DMS153 (cell line): ENCODE measurements at places on chromosomes 2 and 18.

GRCh38 chr2:166180951-166181812, 53.4 kb upstream of the SCN1A start:
- peak; percentile 30 for DNase-seq

- no peak for DNase-seq
These were observed 725 bp downstream of the FIGN start for GRCh38 chr2:163734881-163735684.

GRCh38 chr2:124919296-124919695, 894.2 kb downstream of the CNTNAP5 start:
- no peak for DNase-seq

DNA sequence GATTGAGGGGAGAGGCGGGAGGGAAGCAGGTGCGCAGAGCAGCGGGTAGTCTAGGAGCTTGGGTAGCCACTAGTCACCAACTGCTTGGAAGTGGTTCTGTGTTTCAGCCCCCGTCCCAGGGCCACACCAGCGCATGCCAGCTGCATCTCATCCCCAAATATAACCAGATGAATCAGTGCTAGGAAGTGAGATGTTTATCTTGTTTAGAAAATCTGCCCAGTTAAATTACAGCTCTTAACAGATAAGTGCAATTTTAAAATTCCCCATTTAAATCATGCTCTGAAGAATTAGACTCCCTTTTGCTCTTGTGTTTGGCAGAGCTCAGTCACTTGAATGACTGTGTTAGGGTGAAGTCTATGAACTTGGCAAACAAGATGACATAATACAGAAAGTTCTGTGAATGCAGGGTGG, 193.8 kb downstream of the SEPTIN10 start:
- DNase-seq, result no peak

DNA sequence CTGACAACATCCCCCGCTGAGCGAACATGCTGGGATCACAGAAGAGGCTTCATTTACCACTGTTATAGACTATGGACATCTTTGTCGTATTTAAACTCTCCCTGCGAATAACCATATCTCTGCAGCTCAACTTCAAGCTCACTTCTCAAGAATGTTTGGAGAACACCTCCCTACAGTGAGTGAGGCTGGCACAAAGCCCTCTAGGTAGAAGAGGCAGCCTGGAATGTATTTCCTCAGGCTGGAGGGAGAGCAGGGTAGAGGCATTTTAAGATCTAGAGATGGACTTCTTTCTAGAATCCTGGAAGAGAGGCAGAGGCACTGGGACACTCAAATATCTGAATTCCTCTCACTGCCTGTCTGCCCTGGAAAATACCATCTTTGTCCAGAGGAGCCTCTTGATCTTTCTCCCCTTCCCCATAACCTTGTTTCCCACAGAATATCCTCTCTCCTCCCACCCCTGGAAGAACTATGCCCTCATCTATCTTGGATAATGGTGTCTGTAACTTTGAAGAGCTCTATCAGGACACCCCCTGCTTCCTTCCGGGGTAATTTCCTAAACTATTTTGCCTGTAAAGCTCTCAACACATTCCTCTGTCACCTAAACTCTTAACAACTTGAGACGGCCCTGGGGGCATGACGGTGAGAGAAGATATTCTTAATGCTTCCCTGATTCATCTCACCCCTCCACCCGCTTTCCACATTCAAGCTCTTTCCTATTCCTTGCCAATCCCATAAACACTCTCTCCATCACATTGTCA, 2.4 kb upstream of the ANTXR1 start:
- DNase-seq, result no peak
